ENCODE measurements at places on chromosomes 2 and 18.
A peak's percentile ranks its signal among the peaks of the same experiment; 100 is the strongest.

DNA sequence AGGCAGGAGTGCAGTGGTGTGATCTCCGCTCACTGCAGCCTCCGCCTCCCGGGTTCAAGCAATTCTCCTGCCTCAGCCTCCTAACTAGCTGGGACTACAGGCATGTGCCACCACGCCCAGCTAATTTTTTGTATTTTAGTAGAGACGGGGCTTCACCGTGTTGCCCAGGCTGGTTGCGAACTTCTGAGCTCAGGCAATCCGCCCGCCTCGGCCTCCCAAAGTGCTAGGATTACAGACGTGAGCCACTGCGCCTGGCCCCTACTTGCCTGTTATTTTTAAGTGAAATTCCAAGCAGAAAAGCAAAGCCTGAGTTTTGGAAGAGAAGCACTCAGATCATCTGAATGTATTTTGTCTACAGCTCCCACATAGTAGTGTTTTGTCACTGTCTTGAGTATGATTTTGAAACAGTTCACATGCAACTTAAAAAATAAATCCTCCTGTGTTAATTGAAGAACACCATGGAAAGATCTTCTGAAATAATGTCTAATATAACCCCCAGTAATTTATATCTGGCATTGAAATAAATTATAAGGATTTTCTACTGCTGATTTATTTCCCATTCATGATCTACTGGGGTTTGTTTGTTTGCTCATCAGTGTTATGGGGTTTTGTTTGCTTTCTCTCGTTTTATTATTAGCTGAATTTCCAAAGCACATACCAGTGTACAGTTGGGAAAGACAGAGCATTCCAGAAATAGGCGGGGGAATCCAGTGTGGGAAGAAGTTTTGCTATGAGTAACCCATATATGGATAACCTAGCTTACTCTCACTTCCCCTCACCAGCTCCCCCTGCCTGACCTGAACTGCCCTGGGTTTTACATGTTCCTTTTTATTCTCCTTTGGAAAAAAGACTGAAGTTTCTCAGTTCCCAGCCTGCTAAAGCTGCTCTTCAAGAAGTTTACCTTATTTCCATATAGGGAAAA lies 80.1 kb upstream of the MAP3K20 start:
- DNase-seq, result no peak

DNA sequence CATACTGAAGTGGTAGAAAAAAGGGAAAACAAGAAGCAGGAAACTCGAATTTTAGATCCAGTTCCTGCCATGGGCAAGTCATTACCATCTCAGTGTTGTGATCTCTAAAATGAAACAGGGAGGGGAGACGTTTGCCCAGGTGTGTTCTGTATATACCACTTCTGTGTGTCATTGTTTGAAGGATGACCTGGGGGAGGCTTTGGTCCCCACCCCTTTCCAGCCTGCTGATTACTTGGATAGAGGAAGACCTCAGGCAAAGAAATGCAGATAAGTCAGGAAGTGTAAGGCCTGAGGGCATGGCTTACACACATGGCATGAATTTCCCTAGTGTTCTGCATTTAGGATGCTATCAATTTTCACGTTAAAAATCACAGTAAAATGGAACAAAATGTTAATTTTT lies 205.2 kb upstream of the CXCR4 start:
- no peak for DNase-seq

GRCh38 chr2:3289971-3290370 lies 87.6 kb downstream of the EIPR1 start:
- DNase-seq, result no peak

GRCh38 chr2:72789241-72789640 lies 36.6 kb downstream of the EXOC6B start:
- DNase-seq, result no peak

DNA sequence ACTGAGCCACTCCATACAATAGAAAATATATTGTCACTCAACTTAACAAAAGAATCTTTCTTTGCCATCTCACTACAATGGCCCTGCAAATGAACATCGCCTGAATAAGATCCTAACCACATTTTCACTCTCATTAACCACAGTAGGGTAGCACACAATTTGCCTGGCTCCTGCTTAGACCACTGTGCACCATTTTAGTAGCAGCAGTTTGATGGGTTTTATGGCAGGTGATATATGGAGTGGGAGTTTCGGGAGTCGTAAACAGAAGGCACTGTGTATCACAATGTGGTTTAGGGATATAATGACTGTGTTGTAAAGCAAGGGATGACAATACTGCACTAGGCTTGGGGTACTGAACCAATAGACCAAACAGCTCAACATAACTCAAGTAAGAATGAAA lies 617.4 kb downstream of the BCL11A start:
- DNase-seq, result peak; percentile 25

GRCh38 chr18:29078273-29078672 lies 901.3 kb upstream of the CDH2 start:
- no peak for DNase-seq

GRCh38 chr18:32548688-32549087 lies 78.0 kb upstream of the GAREM1 start:
- peak; percentile 8 for DNase-seq

GRCh38 chr2:112572005-112572404 lies 12.4 kb upstream of the CHCHD5 start:
- DNase-seq, result no peak

DNA sequence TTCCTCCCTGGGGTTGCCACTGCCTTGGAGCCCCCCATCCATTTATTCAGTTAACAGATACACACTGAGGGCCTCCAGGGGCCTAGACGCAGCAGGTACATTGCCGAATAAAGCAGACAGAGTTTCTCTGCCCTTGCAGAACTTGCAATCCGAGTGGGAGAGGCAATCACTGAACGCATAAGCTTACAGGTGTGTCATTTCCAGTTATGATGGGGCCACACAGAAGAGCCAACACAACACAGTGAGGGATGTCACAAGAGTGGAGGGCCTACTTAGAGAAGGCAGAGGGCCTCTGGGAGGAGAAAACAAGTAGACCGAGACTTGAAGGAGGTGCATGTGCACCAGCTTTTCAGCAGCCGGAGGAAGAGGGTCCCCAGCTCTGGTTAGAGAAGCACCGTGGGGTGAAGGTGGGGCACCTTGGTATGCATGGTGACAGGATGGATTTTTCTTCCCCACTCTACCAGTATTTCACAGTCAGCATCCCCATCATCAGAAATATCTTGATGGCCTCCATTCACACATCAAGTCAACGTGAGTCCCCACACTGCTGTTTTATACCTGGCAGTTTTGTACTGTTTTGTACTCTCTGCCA lies 150.9 kb downstream of the SMAD7 start:
- DNase-seq, result no peak

- no peak for DNase-seq
These were observed 47.6 kb downstream of the LIPG start for GRCh38 chr18:49609256-49610021.

DNA sequence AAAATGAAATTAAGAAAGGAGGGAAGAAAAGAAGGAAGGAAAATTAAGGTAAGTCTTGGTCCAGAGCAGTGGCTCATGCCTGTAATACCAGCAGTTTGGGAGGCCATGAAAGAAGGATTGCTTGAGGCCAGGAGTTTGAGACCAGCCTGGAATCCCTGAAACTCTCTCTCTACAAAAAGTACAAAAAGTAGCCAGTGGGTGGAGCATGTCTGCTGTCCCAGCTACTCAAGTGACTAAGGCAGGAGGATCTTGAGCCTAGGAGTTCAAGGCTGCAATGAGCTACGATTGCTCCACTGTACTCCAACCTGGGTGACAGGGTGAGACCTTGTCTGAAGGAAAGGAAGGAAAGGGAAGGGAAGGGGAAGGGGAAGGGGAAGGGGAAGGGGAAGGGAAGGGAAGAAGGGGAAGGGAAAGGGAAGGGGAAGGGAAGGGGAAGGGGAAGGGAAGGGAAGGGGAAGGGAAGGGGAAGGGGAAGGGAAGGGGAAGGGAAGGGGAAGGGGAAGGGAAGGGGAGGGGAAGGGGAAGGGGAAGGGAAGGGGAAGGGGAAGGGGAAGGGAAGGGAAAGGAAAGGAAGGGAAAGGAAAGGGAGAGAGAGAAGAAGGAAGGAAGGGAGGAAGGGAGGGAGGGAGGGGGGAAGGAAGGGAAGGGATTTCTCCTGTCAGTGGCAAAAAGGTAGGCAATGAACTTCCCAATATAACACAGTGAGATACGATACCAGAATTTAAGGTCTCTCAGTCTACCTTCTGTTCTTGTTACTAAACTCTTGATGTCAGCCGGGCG lies 412.8 kb downstream of the CMPK2 start:
- DNase-seq, result no peak

- no peak for DNase-seq
These were observed 212.4 kb downstream of the SLC4A10 start for GRCh38 chr2:161836664-161837063.

DNA sequence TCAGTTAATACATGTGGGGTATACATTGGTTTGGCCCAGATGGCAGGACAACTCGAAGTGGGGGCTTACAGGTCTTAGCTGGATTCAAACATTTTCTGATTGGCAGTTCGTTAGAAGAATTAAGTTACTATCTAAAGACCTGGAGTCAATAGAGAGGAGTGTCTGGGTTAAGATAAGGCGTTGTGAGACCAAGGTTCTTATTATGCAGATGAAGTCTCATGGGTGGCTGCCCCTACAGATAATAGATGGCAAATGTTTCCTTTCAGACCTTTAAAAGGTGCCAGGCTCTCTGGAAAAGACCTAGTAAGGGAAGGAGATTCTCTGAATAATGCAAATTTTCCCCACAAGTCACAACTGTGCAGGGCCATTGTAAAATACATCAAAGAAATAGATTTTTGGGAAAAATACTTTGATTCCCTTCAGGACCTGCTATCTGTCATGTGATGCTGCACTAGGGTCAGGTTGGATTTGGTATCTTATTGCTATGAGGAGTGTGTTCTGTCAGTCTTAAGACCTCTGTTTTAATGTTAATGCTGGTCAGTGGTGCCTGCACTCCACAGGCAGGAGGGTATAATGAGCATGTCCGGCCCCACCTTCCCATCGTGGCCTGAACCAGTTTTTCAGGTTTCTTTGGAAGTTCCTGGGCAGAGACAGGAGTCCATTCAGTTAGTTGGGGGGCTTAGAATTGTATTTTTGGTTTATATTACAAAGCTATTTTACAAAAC lies 14.3 kb upstream of the MC5R start:
- no peak for DNase-seq

DNA sequence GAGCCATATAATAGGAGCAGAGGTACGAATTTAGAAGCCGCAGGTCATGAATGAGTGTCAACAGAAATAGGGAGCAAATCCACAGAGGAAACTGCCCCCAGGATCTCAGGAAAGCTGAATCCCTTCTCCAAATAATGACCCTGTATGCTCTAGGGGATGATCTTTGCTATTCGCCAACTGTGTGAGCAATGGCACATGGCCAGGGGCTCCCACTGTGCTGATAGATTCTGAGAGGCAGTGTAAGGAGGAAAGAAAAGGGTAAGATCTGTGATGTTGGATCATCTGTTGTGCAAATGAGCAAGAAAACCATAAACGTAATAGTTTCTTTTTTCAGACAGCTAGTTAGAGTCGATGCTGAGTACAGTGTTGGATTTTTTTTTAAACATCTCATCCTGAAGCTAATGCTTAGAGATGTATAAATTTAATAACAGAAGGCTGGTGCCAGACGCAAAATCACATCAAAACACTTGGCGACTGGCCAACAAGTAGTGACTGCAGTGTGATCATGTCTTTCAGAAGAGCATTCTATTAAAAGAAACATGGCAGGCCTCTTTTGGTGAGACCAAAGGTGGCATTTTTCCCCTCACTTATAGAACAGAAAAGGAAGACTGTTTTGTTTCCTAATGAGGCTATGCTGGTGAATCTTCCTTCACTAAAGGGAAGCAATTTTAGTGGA lies 77.4 kb downstream of the ABCA12 start:
- peak; percentile 64 for DNase-seq

DNA sequence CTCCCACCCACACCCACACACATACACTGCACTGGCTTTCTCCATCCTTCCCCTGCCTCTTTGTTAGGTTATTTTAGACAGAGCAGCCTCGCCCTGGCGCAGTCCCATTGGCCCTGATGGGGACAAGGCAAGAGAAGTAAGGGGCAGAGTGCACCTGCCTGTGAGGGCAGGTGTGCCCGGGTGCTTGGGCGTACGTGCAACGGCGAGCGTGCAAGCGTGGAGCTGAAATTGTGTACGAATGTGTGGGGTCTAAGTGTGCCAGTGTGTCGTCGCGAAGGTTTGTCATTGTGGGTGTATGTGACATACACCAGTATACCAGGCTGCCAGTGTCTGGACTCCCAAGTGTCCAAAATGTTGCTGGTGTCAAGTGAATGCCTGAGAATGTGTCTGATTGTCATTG lies 544 bp downstream of the LRATD1 start:
- DNase-seq, result peak; percentile 59

DNA sequence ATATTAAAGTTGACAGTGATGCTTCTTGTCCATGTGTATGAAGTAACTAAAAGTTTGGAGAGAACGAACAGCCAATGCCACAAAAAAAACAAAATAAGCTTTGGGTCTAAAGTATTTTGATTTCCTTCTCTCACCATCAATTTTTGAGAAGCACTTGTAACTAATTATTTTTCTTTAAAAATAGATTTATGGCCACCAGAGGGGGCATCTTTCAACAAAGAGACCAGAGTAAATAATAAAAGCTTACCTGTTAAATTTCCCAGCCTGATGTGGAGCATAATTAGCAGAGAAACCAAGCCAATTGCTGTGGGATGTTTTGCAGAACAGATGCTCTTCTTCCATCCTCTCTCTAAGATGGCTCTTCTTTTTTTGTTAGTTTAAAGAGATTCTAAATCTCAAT lies 29.0 kb downstream of the LINC00305 start:
- peak; percentile 8 for DNase-seq

GRCh38 chr2:55604027-55604565 lies 13.3 kb downstream of the PPP4R3B start:
- no peak for DNase-seq

DNA sequence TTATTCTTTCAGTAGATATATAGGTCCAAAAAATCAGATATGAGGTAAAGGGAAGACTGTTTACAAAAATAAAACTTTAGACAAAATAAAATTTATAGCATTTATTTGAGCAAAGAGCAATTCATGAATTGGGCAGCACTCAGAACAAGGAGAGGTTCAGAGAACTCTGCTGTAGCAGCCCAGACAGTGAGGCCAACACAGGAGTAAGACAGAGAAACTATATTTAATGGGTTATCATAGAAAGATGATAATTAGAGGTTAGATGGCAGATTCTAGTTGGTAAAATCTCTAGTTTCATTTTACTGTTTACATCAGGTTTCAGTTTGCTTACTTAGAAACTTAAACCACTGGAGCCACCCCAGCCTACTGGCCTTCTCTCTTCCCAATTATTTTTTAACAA lies 30.1 kb upstream of the SP140L start:
- DNase-seq, result no peak

DNA sequence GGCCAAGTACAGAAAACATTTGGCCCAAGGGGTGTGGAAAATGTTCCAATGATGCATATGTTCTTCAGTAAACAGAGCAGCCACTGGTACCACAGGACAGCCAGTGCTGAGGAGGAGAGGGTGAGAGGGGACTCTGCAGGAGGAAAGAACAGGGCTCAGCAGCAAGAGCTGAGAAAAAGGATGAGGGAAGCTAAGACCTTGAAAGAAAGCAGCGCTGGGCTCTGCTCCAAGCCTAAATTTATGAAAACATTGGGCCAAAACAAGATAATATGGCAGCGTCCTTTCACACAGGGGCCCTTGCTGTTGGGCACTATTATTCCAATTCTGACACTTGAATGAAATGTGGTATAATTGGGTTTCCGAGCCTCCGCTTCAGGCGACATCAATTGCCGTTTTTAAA lies 939.0 kb upstream of the FANCL start:
- DNase-seq, result no peak

GRCh38 chr2:192571636-192572035 lies 376.9 kb upstream of the TMEFF2 start:
- no peak for DNase-seq

Measured in NCI-H2081 (cell line).